Lower lobe of right lung (tissue), 2 donors: ENCODE measurements at places on chromosomes 3 and 15. TPM values are rescaled to one million over a fixed set of nuclear protein-coding genes. Genes with fewer than 3 reads are reported as not detected.

DNA sequence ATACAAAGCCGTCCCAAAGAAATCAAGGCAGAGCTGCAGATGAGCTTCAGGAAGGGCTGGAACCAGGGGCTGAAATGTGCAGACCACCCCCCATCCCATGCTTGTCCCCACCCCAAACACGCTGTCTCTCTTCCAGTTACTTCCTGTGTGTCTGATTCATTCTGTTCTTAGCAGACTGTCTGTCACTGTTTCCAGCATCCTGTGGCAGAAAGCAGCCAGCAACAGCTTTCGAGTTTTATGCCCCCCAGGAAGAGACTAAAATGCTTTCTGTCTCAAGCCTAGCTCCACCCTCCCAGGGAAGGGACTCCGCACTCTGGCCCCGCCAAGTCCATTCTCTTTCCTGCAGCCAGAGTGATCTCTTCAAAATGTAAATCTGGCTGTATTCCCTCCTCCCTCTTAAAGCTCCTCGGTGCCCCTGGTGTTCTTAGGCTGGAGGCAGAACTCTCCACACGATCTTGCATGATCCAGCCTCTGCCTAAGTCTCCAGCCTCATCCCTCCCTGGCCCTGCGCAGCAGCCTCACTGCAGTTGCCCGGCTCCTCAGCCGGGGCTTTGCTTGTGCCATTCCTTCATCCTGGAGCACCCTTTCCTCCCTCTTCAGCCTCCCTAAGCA, 41.5 kb downstream of the HRH1 start:
- no peak overlapping the region for H3K4me3 ChIP-seq
- H3K27me3 ChIP-seq: no peaks in the 10 kb centered on the region
- no peaks in the 10 kb centered on the region for H3K36me3 ChIP-seq
- no peak for DNase-seq
- H3K4me1 ChIP-seq: peaks cover 33% of the 10 kb centered on the region
- H3K27ac ChIP-seq: peak overlapping the region; percentile 32

DNA sequence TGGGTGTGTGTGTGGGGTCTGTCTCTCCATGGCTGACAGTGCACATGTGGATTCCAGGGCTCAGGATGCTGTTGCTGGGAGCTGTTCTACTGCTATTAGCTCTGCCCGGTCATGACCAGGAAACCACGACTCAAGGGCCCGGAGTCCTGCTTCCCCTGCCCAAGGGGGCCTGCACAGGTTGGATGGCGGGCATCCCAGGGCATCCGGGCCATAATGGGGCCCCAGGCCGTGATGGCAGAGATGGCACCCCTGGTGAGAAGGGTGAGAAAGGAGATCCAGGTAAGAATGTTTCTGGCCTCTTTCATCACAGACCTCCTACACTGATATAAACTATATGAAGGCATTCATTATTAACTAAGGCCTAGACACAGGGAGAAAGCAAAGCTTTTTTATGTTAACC, 10.5 kb downstream of the ADIPOQ start:
- no peak for DNase-seq
- no peak overlapping the region for H3K27ac ChIP-seq
- H3K27me3 ChIP-seq: no peaks in the 10 kb centered on the region
- no peaks in the 10 kb centered on the region for H3K4me1 ChIP-seq

DNA sequence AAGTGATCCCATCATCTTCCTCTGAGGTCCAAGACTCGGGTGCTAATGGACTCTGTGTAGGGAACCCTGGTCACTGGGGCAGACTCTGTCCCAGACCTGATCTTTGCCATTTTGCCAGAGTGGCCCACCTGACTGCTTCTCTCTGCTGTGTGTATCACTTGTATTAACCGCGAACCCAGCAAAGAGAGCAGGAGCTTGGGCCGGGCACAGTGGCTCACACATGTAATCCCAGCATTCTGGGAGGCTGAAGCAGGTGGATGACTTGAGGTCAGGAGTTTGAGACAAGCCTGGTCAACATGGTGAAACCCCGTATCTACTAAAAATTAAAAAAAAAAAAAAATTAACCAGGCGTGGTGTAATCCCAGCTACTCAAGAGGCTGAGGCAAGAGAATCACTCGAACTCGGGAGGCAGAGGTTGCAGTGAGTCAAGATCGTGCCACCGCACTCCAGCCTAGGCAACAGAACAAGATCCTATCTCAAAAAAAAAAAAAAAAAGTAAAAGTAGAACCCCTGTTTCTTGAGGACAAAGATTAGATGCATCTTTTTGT, 32.9 kb upstream of the CYP11A1 start:
- H3K4me3 ChIP-seq: no peak overlapping the region
- peaks cover 39% of the 10 kb centered on the region for H3K4me1 ChIP-seq
- no peaks in the 10 kb centered on the region for H3K36me3 ChIP-seq

DNA sequence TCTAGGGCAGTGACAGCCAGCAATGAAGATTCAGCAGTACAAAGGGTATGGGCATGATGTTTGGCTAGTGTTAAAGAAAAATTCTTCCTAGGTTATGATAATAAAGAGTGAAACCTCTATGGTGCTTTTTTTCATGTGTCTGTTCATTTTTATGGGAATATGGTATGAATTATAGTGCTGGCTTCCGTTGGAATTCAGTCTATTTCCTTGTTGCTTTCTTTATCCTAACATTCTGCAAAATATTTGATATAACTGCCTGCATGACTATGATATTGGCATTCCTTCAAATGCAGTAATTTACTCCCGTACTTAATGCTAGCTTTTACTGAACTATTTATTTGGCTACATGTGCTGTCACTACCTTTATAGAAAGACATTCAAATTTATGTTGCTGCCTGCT, 57.6 kb upstream of the ATP11B start:
- no peak overlapping the region for H3K4me3 ChIP-seq
- no peaks in the 10 kb centered on the region for H3K36me3 ChIP-seq
- no peak for DNase-seq
- peaks cover 3% of the 10 kb centered on the region for H3K27me3 ChIP-seq
- H3K4me1 ChIP-seq: no peaks in the 10 kb centered on the region
- H3K27ac ChIP-seq: no peak overlapping the region

DNA sequence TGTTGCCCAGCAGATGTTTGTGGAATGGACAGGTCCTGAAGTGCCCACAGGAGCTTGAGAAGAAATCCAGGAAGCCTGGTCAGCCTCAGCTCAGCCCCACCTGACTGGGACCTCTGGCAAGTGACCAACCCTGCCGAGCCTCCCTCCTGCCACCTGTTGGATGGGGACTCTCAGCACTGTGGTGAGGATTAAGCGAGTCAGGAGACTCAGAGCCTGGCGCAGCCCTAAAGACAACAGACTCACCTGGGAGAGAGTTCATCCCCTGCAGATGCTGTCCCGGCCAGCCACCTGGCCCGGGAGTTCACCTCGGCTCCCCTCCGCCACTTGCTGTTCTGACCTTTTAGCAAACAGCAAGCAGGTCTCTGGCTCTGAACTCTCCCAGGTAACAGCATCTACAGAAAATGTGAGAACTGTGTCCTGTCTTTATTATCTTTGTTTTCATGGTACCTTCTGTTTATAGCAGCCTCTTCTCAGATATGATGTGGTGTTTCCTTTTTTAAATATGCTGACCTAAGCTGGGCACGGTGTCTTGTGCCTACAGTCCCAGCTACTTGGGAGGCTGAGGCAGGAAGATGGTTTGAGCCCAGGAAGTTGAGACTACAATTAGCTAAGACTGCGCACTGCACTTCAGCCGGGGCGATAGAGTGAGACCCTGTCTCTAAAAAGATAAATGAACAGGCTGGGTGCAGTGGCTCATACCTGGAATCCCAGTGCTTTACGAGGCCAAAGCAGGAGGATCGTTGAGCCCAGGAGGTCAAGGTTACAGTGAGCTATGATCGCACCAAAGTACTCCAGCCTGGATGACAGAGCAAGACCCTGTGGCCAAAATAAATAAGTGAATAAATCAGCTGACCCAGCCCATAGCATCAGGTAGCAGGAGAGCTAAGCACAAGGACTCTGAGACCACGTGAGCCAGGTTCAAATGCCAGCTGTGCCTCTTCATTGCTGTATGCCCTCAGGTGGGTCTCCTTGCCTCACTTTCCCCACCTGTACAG, 32.4 kb upstream of the SLC6A6 start:
- H3K27ac ChIP-seq: no peak overlapping the region
- H3K36me3 ChIP-seq: no peaks in the 10 kb centered on the region
- H3K27me3 ChIP-seq: no peaks in the 10 kb centered on the region
- DNase-seq: peak; percentile 69

DNA sequence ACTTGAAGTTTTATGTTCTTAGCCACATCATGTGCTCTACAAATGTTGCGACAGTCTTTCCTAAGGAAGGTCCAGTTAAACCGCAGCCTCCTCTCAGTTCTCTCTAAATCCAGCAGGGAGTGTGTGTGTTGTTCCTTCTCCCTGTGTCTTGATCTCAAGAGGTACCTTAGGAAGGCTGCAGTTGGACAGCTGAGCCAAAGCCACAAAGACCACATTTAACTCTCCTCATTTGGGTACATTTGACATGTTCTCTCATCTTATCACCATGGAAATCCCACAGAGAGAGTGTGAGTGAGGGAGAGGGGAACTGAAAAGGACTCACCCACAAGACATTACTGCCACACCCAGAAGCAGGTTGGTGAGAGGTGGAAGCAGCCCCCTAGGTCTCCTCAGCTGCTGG, 79.5 kb downstream of the CD200R1L start:
- H3K36me3 ChIP-seq: no peaks in the 10 kb centered on the region
- H3K4me1 ChIP-seq: no peaks in the 10 kb centered on the region
- H3K4me3 ChIP-seq: no peak overlapping the region
- no peak for DNase-seq

DNA sequence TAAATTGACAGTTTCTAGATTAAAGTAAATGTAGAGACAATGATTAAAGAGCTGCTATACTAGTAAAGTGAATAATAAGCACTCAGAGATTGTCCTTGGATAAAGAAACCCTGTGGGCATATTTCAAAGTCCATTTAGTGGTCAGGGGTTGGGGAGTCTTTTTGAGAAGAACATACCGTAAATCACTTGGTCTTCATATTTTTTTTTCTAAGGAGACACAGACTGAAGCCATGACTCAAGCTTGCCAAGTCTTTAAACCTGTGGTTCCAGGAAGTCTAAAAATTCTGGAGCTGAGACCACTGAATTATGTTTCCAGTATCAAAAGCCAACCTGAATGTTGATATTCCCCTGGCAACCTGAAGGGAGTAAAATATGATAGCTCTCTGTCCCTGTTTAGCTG, 171.0 kb downstream of the TPRG1 start:
- H3K27me3 ChIP-seq: no peaks in the 10 kb centered on the region
- no peak overlapping the region for H3K27ac ChIP-seq
- H3K4me1 ChIP-seq: no peaks in the 10 kb centered on the region
- H3K4me3 ChIP-seq: no peak overlapping the region
- DNase-seq: no peak
- no peaks in the 10 kb centered on the region for H3K36me3 ChIP-seq

The RGMA gene
- total RNA-seq: 9.7 TPM

The KAT2B gene
- total RNA-seq: 41.4 TPM

- no peak for DNase-seq
- H3K4me1 ChIP-seq: peaks cover 17% of the 10 kb centered on the region
- no peaks in the 10 kb centered on the region for H3K27me3 ChIP-seq
- no peak overlapping the region for H3K27ac ChIP-seq
- no peak overlapping the region for H3K4me3 ChIP-seq
Measured at GRCh38 chr15:39666677-39667076, 85.8 kb downstream of the THBS1 start.

DNA sequence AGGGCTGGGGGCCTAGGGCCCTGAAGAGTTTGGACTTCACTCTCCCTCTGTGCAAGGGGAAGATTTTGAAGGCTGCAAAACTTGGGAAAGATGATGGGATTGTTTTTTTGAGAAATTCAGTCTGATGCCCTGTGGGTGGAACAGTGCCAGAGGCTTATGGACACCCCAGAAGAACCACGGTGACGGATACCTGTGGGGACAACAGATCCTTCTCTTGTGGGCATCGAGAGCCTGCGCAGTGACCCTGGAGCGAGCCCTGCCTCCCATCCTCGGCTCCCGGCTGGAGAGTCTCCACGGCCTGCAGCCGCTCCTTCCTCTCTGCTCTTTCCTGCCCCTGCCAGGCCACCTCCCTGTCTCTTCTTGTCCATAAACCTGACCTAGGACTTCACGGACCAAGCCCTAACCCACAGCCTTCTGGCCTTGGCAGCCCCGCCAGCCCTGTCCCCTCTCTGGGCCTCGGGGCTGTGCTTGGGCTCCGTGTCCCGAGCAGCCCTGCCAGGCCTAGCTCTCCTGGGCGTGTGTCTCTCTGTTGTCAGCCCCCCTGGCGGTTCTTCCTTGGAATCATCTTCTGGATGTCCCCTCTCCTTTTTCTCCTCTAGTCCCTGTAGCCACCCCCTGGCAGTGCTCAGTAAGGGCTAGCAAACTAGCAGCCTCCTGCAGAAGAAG, 98.4 kb downstream of the VGLL4 start:
- no peak overlapping the region for H3K4me3 ChIP-seq
- H3K27ac ChIP-seq: no peak overlapping the region
- no peaks in the 10 kb centered on the region for H3K27me3 ChIP-seq
- H3K36me3 ChIP-seq: no peaks in the 10 kb centered on the region
- peaks cover 17% of the 10 kb centered on the region for H3K4me1 ChIP-seq

- no peak overlapping the region for H3K27ac ChIP-seq
- no peaks in the 10 kb centered on the region for H3K36me3 ChIP-seq
- peaks cover 20% of the 10 kb centered on the region for H3K4me1 ChIP-seq
- DNase-seq: no peak
Measured at GRCh38 chr15:74124196-74124595, 6.2 kb upstream of the ISLR2 start.

DNA sequence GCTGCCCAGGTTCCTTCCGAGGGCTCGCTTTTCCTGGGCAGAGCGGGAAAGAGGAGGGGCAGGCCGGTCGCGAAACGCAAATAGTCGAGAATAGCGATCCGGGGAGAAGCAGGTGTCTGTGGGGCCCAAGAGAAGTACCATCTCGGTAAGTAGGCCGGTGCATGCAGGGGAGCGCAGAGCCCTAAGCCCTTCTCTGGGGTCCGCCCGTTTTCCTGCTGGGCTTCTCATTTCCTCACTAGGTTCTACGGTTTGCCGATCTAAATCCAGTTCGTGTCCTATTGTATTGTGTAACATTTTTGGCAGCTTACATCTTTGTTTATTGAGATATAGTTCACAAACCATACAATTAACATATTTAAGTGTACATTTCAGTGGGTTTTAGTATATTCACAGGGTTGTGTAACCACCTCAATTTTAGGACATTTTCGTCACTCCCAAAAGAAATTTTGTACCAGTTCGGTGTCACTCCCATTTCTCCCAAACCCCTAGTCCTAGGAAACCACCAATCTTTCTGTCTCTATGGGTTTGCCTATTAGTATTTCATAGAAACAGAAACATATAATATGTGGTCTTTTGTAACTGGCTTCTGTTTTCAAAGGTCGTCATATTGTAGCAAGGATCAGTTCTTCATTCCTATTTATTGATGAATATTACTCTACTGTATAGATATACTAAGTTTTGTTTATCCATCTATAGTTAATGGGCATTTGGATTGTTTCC, 6.8 kb upstream of the TRIM69 start:
- no peaks in the 10 kb centered on the region for H3K36me3 ChIP-seq
- peak; percentile 53 for DNase-seq
- H3K27ac ChIP-seq: peak overlapping the region; percentile 97

GRCh38 chr3:66675366-66675765, 174.5 kb upstream of the LRIG1 start:
- no peak for DNase-seq
- no peak overlapping the region for H3K27ac ChIP-seq
- H3K4me3 ChIP-seq: no peak overlapping the region
- H3K4me1 ChIP-seq: no peaks in the 10 kb centered on the region
- H3K27me3 ChIP-seq: no peaks in the 10 kb centered on the region
- H3K36me3 ChIP-seq: no peaks in the 10 kb centered on the region

The TLNRD1 gene
- total RNA-seq: 24.7 TPM

GRCh38 chr3:172977696-172978095, 163.3 kb downstream of the SPATA16 start:
- H3K4me3 ChIP-seq: no peak overlapping the region
- H3K36me3 ChIP-seq: no peaks in the 10 kb centered on the region
- no peaks in the 10 kb centered on the region for H3K27me3 ChIP-seq
- H3K27ac ChIP-seq: no peak overlapping the region
- H3K4me1 ChIP-seq: no peaks in the 10 kb centered on the region
